ENCODE measurements at places on chromosomes 2 and 18.

DNA sequence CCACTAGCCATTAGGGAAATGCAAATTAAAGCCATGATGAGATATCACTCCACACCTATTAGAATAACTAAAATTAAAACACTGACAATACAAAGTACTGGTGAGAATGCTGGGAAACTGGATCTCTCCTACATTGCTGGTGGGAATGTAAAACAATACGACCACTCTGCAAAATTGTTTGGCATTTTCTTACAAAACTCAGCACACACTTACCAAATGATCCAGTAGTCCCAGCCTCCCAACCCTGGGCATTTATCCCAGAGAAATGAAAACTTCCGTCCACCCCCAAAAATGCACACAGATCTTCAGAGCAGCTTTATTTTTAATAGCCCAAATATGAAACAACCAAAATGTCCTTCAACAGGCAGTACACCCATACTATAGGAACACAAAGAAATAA is 8.9 kb upstream of the TMSB10 start:
- DNase-seq = no peak

- no peak for DNase-seq
These were observed 33.5 kb upstream of the DAPL1 start for GRCh38 chr2:158761621-158762020.

DNA sequence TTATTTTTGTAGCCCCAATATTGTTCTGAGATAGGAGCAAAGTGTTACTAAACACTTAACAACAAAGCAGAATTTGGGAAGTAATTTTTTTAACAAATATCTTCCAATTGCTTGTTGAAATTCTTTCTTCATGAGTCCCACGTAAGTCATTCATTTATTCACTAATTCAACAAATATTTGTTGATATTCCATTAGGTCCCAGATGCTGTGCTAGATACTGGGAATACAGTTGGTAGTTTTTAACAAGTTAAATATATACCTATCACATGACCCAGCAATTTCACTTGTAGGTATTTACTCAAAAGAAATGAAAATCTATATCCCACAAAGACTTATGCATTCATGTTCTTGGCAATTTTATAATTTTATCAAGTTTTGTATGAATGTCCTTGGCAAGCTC is 7.0 kb upstream of the BBS5 start:
- DNase-seq = no peak

GRCh38 chr2:38533180-38533579 is 69.5 kb downstream of the HNRNPLL start:
- DNase-seq = no peak

- no peak for DNase-seq
These were observed 16.7 kb downstream of the PLA2R1 start for GRCh38 chr2:160045703-160046210.

GRCh38 chr2:222946700-222947287 is 86.0 kb downstream of the ACSL3 start:
- DNase-seq = no peak

- DNase-seq = no peak
These were observed 90.1 kb downstream of the ACVR1 start for GRCh38 chr2:157785866-157786662.

DNA sequence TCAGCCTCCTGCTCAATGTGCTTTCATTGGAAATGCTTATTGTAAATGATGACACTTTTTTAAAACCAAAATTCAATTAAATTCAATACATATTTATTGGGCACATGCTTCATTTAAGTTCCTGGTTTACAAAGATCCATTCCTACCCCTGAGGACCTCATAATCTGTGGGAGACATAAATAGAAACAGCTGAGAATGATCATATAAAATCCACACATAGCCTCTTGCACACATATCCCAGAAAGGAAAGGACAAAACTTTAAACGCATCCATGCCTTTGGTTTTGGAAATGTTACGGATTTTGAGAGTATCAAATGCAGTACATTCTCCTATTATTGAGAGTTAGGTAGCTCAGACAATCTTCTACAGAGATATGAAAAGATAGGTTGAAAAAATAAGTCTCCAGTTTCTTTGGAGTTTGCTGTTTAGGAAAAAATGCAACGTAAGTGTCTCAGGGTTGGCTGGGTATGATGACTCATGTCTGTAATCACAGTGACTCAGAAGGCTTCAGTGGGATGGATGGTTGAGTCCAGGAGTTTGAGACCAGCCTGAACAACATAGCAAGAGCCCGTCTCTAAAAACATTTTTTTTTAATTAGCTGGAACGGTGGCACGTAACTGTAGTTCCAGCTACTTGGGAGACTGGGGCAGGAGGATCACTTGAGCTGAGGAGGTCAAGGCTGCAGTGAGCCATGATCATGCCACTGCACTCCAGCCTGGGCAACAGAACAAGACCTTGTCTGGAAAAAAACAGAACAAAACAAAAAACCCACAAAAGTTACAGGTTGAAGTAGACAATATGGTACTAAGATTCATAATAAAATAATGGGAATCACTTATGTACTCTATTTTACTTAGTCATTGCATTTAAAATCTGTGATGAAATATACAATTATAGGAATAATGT is 3.9 kb upstream of the PRELID3A start:
- DNase-seq = peak; percentile 16

- DNase-seq = no peak
These were observed 43.8 kb downstream of the KANSL3 start for GRCh38 chr2:96594282-96594681.

DNA sequence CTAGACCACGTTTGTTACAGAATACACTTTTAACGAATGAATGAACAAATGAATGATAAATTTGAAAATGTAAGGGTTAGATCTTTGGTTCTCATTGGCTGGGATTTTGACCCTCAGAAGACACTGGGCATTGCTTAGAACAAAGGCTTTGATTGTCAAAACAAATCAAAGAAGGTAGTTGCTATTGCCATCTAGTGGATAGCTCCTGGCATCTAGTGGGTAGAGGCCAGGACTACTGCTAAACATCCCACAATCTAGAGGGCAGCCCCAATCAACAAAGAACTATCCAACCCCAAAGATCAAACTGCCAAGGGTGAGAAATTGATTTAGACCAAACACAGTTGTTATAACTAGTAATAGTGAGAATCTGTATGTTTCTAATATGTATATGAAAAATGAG is 552.3 kb downstream of the KCNJ3 start:
- DNase-seq = no peak

- no peak for DNase-seq
These were observed 12.1 kb upstream of the C18orf32 start for GRCh38 chr18:49499046-49499637.

DNA sequence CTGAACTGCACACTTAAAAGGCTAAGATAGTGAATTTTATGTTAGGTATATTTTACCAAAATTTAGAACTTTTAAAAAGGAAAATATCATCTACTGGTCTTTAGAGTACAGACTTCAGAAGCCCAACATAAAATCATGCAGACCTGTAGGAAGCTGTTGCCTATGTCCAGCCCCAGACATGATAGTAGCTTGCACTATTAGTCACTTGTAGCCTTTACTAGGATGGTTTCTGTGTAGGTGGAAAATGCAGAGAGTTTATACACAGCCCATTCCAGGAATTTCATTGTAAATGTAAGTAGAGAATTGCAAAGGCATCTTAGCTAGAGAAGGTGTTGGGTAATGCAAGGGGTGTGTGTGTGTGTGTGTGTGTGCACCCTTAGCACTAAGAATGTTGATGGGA is 640.2 kb downstream of the RNF144A start:
- no peak for DNase-seq

GRCh38 chr2:166716968-166717367 is 171.3 kb upstream of the XIRP2 start:
- no peak for DNase-seq

- DNase-seq = no peak
These were observed 12.9 kb downstream of the CCDC148 start for GRCh38 chr2:158443606-158444005.

DNA sequence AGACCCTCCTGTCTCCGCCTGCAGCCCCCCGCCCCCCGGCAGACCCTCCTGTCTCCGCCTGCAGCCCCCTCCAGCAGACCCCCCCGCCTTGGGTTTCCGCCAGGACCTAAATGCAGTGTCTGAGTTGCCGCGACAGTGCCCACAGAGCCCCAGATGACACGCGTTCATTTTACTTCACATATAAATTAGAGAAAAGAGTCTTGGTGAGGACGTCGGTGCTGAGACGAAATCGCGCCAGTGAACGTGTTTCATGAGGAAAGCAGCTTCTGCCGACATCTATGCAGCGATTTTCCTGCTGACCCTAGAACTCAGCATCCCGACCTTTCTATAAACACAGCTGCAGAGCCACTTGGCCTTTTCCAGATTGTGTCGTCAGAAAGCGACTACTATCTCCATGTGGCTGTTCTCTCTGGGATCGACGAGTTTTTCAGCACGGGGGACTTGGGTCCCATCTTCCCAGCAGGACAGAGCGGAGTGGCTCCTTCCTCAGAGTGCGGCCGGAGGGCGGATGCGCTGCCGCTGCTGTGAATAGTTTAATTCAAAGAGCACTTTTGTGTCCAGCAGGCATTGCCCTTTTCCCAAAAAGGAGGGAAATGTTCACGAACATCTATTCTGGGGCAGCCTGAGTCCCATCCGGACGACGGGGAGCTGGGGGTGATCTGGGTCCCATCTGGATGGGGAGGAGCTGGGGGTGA is 136.7 kb downstream of the NFATC1 start:
- no peak for DNase-seq

- DNase-seq = no peak
These were observed 77.3 kb downstream of the LONRF2 start for GRCh38 chr2:100244881-100245605.

DNA sequence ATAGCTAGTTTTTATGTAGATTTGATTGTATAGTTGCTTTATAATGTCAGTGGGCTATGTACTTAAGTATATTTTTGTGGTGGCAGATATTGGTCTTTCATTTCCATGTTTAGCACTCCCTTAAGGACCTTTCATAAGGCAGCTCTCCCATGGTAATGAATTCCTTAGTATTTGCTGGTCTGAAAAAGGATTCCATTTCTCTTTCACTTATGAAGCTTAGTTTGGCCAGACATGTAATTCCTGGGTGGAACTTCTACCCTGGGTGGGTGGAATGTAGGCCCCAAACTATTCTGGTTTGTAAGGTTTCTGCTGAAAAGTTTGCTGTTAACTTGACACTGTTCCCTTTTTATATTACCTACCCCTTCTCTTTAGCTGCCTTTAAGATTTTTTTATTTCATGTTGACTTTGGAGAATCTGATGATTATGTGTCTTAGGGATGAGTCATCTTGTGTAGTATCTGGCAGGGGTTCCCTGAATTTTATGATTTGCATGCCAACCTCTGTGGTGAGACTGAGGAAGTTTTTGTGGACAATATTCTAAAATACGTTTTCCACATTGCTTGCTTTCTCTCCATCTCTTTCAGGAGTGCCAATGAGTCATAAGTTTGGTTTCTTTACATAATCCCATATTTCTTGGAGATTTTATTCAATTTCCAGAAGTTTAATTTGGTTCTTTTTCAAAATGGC is 65.4 kb upstream of the VRK2 start:
- no peak for DNase-seq

- DNase-seq = no peak
These were observed 477.3 kb downstream of the DCDC2C start for GRCh38 chr2:4180631-4181030.

DNA sequence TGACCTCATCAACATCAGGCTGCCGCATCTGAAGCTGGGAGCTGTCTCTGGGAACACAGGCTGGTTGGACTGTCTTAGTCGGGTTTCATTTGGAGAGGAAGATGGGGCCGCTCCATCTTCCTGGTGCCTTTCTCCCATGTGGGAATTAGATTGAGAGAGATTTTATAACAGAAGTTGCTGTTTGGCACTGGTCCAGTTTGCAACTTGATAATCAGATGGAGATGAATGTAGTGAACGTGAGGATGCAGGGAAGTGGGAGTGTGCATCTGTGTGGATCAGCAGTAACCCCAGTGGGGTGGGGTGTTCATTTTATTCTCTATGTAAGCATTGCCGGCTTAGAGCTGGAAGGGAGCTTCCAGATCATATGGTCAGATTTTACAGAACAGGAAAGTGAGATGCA is 250.9 kb downstream of the DCDC2C start:
- no peak for DNase-seq

GRCh38 chr18:2654928-2655177 is 673 bp upstream of the SMCHD1 start:
- DNase-seq = peak; percentile 51

DNA sequence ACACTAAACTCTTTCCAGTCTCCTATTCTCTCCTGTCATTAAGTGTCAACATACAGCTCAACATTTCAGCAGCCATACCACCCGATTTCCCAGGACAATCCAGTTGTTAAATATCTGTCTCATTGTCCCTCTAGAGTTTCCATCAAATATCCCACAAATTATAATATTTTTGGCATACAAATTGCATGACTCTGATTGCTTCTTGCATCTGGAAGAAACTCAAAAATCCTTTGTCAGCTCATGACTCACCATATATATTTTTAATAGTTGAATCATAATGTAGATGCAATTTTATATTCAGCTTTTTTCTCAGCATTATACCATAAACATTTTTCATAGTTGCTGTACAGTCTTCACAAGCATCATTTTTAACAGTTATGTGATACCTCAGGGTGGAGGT is 7.2 kb downstream of the SLC30A3 start:
- DNase-seq = no peak

DNA sequence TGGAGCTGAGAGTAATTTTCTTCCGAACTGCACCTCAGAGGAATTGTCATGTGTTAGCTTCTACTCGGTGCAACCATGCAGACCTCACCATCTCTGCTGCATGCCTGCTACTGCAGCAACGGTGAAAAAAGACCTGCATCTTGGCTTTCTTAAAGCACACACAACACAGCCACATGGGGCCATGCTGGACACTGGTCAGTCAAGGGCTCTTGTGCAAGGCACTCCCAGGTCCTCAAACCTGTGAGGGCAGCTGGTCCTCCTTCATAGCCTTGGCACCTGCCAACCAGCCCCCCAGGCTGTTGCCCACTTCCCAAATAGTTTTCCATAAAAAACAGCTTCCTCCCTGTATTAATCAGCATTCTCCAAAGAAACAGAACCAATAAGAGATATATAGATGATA is 113.5 kb upstream of the TEX51 start:
- DNase-seq = no peak

DNA sequence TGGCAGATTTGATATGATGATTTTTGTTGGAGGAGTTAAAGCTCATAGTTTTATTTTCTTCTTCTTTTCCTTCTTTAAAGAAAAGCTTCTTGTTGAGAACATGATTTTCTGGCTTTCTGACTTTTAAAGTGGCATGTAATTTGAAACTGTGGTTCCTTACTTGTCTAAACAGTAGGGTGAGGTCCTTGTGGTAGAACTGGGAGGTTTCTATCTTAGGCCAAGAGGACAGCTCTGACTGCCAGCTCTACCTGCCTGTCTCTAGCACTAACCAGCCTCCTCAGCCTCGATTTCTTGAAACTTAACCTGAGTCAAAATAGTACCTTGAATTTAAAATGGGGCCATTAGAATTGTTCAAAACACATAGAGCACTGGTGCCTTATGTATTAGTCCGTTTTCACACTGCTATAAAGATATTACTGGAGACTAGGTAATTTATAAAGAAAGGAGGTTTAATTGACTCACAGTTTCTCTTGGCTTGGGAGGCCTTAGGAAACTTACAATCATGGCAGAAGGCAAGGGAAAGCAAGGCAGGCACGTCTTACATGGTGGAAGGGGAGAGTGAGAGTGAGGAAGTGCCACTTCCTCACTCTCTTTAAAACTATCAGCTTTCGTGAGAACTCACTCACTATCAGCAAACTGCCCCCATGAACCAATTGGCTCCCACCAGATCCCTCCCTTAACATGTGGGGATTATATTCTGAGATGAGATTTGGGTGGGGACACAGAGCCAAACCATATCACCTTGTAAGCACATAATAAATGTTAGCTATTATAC is 119.0 kb downstream of the CERS6 start:
- no peak for DNase-seq

- no peak for DNase-seq
These were observed 27.3 kb downstream of the SPTBN1 start for GRCh38 chr2:54483426-54483825.

GRCh38 chr2:137021763-137022162 is 256.4 kb downstream of the THSD7B start:
- no peak for DNase-seq
